ENCODE measurements at places on chromosomes 3 and 15. TPM values are rescaled to one million over a fixed set of nuclear protein-coding genes. Genes with fewer than 3 reads are reported as not detected.

DNA sequence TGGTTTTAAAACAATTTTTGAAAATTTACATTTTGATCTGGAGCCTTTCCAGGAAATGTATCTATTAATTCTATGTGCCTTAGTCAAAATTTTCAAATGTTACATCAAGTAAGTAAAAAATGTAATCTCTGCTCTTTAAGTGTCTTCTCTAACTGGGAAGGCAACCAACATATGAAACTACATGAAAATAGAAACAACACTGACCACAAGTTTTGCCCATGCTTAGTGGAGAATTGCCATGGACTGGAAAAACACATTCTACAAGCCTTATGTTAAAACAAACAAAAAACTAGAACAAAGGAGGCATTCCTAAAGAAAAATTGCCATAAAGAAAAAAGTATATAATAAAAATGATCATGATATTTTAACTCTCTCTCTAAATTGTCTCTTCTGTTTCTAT is 75.9 kb upstream of the SPRED1 start:
- no peak for DNase-seq

GRCh38 chr15:69854001-69854400 is 243.7 kb downstream of the TLE3 start:
- DNase-seq, result no peak

DNA sequence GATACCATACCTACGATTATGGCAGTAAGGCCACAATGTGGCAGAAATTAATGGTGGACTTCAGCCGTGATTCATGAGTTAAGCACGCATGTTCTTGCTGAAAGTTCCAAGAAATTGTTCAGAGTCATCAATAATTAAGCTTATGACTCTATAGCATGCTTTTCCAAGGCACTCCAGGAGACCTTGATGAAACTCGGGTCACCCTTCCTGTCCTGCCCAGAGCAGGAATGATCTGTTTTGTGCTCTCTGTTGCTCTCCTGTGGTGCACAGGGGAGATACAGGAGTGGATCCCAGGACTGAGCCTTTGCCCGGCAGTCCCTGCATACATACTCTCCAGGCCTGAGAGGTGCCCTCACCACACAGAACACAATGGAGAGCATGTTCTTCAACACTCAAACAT is 141.6 kb upstream of the SLC2A2 start:
- DNase-seq, result no peak

- no peak for DNase-seq
Measured at GRCh38 chr3:196156160-196156559, 55.0 kb downstream of the ZDHHC19 start.

DNA sequence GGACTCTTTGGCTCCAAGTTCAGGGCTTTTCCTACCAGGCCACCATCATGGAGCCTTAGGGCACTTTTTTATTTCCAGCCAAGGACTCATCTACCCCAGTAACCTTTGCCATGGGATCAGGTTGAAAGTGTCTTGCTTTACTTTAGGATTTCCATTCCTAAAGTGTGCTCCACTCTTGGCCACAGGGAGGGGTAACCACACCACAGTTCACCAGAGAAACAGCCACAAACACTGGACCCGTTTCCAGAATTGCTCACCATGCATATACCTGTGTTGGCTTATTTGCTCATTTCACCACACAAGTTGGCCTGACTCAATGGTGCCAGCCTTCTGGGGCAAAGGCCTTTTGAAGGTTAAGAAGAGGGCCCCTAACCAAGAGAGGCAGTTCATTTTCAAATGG is 70.6 kb upstream of the RAD18 start:
- DNase-seq, result no peak

GRCh38 chr3:140290105-140290504 is 355.1 kb downstream of the CLSTN2 start:
- DNase-seq, result no peak

- no peak for DNase-seq
Measured at GRCh38 chr3:87076946-87077345, 86.0 kb upstream of the VGLL3 start.

DNA sequence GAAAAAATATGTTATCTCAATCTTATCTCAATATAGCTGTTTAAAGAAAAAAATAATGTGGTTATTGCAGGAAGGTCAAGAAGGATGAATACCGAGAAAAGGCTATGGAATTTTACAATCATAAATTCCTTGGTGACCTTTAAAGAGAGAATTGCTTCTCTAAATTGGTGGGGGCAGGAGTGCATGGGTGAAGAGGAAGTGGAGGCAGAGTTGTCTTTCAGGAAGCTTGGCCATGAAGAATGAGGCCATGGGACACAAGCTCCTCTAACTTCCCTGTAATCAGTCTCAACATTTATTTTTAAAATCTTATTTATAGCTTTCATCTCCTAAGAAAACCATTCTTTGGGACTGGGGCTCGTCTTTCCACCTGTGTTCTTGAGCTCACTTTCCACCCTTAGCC is 22.4 kb upstream of the ALDH1A2 start:
- DNase-seq, result no peak

- no peak for DNase-seq
Measured at GRCh38 chr15:29849716-29850115, 27.4 kb upstream of the TJP1 start.

DNA sequence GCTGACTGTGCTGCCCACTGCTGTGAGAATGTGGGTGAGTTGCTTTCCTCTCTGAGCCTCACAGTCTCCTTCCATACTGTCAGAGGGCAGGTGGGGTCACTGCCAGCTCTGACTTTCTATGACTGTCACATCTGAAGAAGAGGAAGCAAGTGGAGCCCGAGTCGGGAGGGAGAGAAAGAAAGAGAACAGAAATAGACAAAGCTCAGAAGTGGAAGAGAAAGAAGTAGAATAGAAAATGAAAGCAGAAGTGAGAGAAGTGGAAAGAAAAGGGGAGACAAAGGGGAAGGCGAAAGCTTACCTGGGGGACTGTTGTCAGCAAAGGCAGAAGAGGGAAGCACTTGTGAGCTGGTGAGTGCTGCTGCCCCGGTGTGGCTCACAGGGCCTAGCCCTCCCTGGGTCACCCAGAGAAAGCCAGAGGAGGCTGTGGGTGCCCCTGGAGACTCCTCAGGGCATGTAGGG is 57.9 kb downstream of the EPHB1 start:
- DNase-seq, result no peak

DNA sequence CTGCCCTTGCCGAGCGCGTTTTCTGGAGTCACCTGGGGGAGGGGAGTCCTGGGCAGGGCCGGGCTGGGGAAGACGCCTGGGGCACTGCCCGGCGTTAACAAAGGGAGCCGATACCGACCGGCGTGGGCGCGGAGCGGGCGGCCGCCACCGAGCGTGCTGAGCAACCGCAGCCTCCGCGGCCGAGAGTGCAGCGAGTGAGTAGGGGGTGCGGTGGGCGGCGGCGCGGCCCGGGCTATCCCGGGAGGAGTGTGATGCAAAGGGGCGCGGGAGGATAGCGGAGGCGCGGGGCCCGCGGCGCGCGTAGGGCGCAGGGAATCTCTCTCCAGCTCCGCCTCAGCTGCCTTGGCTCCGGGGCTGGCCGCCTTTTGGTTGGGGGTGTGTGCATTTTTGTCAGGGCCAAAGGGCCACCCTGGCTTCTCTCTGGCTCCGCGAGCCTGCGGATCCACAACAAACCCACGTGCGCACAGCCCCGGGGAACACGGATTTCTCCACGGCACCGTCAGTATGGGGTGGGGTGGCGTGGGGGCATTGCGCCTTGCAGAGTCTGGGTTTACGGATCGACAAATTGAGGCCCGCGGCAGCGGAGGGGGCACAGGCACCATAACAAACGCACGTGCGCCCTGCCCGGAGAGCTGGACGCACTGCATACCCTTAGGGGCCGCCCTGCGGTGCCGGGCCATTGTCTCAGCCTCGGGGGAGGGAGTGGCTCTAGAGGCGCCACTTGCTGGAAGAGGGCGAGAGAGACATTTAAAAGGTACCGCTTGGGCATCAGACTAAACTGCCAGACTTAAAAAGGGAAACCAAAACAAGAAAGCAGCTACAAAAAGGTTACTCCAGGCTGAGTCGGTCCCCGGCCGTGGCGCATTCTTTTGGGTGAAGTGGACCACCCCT is 560 bp downstream of the ST6GAL1 start:
- peak; percentile 62 for DNase-seq

GRCh38 chr3:106773795-106774194 is 603.4 kb upstream of the CCDC54 start:
- DNase-seq, result no peak

GRCh38 chr15:49038382-49038781 is 7.9 kb downstream of the SECISBP2L start:
- DNase-seq, result no peak

- DNase-seq, result no peak
Measured at GRCh38 chr15:66651913-66652642, 50.0 kb upstream of the SMAD6 start.

- no peak for DNase-seq
Measured at GRCh38 chr3:146203776-146204175, 42.8 kb upstream of the PLOD2 start.

DNA sequence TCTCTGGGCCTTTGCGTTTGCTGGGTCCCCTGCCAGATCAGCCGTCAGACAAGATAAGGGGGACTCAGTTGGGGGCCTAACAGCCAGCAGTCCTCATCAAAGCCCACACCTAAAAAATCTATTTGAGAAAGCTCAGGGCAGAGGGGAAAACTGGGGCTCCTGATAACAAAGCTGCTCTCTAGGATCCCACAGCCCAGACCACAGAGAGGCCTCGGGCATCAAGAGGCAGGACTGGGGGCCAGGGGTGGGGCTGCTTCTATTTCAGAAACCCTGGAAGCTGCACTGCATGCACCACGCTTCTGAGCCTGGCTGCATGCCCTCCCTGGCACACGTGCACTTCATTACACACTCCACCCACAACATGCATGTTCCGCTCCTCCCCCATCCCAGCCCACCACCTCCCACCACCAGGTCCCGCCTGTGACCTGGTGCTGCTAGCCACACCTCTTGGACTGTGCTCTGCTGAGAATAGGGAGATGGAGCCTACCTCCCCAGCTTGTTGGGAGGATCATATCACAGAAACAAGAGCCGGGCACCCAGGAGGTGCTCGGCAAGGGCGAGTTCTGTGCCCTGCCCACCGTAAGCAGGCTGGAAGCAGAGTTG is 26.6 kb downstream of the FBLN2 start:
- no peak for DNase-seq

DNA sequence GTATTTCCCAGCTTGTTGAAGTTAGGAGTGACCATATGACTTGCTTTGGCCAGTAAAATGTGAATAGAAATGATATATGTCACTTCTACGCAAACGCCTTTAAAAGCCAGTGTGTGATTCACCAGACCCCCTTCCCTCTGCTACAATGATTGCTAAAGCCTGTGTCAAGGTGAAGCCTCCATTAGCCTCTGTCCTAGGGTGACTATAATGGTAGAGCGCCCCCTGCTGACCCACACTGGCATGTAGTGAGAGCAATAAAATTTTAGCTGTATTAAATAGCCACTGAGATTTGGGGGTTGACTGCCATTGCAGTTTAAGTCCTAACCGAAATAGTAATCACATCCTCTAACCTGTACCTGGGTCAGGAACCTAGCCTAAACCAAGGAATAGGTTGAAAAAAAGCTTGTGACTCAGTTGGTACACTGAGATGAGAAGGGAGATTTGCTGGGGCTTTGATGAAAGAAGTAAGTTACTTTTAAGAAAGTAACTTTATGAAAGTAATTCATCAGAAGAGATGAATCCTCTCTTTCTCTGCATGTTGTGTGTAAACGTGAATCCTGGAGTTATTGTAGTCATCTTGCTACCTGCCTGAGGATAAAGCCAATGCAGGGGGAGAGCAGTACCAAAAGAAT is 52.6 kb downstream of the GTF2E1 start:
- DNase-seq, result peak; percentile 82

DNA sequence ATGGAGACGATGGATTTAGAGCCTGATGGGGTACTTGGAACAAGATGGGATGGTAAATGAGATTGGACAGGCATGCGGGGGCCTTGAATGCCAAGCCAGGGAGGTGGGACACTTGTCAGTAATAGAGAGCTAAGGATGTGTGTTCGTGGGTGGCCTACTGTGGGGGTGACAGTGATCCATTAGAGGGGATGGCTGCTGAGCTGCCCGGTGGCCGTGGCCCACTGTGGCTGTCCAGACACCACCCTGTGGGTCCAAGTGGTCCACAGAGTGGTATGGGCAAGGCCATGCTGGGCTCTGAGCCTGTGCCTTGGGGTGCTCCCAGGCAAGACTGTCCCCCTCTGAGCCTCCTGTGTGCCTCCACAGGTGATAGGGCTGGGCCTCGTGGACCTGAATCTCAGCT is 17.5 kb downstream of the CAND2 start:
- no peak for DNase-seq

DNA sequence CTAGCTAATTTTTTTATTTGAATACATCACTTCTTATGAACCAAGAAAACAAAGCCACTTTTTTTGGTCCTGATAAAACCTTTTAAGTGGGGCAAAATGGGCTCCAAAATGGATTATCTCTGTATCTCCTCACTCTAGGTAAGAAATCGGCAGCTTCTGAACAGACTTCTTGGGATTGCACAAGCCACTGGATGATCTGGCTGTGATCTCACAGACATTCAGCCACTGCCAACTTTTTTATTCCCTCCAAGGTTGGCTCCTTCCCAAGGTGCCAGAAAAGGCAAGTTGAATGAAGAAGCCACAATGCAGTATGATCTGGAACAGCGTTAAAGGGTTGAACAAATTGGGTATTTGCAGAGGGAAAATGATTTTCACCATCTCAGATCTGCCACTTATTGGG is 73.2 kb downstream of the PRICKLE2 start:
- DNase-seq, result no peak

GRCh38 chr3:146464005-146464595 is 5.3 kb downstream of the PLSCR2 start:
- DNase-seq, result no peak

DNA sequence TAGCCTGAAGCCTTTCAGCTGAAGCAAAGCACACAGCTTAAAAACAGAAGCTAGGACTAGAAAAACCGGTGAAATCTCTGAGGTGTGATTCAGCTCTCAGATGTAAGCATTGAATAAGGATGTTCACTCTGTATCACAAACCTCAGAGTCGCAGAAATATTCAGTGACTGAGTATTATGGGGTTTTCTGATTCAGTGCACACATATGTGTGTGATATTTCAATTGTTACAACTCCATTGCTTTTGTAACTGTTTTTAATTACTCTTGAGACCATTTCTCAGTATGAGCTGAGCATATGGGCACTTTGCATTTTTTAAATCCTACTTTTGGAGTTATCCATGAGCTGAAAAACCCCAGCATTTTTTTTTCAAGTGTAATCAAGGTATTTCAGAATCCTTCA is 868.8 kb downstream of the NTRK3 start:
- no peak for DNase-seq

- DNase-seq, result no peak
Measured at GRCh38 chr3:144332868-144333267, 361.2 kb downstream of the DIPK2A start.

- DNase-seq, result no peak
Measured at GRCh38 chr3:95654570-95655362, 1159.6 kb upstream of the EPHA6 start.

Gene TM6SF1
- 20.4 TPM for total RNA-seq

Gene GP5
- total RNA-seq, result not detected

Gene MYO5C
- total RNA-seq, result 1.2 TPM

Gene CAMKV
- total RNA-seq, result not detected

Gene POPDC2
- total RNA-seq, result 103 TPM

Gene PTH1R
- 5.8 TPM for total RNA-seq

Gene NANOGP8
- total RNA-seq, result 0.27 TPM

Gene CYP1A2
- total RNA-seq, result not detected

Gene NRG4
- 6.4 TPM for total RNA-seq

Measured in psoas muscle (tissue), 8 donors.